ENCODE measurements at places on chromosomes 7 and 10. TPM values are rescaled to one million over a fixed set of nuclear protein-coding genes. Genes with fewer than 3 reads are reported as not detected.

DNA sequence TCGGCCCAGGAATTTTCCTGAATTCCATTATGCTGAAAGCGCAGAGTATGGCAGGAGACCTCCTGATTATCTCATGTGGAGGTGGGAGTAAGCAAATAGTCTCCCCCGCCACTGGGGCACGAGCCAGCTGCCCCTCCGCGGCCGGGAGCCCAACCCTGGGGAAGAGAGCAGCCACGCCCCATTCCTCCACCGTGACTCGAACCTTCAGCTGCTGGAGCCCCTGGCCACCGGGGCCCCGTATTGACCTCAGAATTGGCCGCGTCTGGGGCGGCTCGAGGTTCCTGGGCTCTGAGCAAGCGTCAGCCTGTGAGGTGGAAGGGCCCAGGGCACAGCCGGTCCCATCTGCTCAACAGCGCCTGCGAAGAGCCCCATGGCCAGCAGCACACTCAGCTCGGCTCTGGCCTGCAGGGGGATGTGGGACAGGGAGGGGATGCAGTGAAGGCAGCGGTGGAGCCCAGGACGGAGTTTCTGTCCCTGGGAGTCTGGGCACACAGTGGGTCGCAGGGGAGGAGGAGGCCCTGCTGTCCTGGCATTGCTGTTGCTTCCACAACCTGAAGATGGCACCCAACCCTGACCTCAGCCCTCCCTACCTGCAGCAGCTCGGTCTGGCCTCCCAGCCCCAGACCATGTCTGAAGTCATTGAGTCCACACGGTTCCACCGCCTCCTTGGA, 97.8 kb downstream of the CHST15 start:
- DNase-seq = peak; percentile 75

The HOXA7 gene
- 2.9 TPM for total RNA-seq

The PRLHR gene
- not detected for total RNA-seq

- peak; percentile 57 for DNase-seq
These were observed 2.3 kb upstream of the ELFN1 start for GRCh38 chr7:1667566-1668395.

The AOC1 gene
- 0.64 TPM for total RNA-seq

DNA sequence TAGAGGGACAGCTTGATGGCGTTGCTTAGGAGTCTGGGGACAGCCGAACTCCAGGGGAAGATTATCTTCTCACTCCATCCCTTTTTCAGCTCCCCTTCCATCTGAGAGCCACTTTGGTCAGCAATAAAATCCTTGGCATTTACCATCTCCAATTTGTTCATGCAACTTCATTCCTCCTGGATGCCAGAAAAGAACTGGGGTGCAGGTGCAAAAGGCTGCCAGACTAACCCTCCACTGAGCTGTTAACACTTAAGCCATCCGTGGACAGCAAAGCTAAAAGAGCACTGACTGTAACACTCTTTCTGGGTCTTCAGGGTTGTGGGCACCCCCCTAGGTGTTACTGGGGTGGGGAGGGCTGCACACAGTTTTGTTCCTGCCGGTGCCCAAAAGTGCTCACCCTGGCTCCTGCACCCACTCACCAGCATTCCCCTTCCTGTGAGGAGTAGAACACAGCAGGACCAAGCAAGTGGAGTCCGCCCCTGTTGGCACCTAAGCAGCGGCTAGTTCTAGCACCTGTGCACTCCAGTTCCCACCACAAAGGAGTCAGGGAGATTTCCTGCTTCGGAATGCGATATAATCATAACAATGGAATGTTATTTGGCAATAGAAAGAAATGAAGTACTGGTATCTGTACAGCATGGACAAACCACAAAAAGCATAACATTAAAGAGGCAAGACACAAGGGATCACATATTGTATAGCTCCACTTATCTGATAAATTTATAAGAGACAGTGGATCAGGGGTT, 95.1 kb downstream of the NPY start:
- peak; percentile 68 for DNase-seq

The UNC5B gene
- 16.0 TPM for total RNA-seq

The STEAP4 gene
- 53.9 TPM for total RNA-seq

DNA sequence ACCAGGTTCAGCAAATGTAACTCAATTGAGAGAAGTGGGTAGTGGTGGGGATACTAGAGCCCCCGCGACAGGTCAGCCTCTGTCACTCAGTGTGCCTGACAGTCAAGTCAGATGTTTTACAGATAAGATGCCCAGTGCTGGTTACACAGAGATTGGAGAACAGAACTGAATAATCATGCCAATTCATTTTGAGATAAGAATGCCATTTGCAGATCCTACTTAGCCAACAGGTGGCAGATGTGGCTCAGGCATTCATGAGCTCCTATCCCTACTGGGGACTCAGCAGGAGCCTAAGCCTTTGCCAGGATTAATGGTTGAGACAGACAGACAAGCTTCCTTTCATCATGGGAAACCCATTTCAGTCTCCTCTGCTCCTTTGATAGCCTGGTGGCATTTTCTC, 137.8 kb downstream of the MAPK8 start:
- DNase-seq = no peak

- no peak for DNase-seq
These were observed 35.3 kb downstream of the LRRC72 start for GRCh38 chr7:16561943-16562342.

The MMRN2 gene
- 86.3 TPM for total RNA-seq

DNA sequence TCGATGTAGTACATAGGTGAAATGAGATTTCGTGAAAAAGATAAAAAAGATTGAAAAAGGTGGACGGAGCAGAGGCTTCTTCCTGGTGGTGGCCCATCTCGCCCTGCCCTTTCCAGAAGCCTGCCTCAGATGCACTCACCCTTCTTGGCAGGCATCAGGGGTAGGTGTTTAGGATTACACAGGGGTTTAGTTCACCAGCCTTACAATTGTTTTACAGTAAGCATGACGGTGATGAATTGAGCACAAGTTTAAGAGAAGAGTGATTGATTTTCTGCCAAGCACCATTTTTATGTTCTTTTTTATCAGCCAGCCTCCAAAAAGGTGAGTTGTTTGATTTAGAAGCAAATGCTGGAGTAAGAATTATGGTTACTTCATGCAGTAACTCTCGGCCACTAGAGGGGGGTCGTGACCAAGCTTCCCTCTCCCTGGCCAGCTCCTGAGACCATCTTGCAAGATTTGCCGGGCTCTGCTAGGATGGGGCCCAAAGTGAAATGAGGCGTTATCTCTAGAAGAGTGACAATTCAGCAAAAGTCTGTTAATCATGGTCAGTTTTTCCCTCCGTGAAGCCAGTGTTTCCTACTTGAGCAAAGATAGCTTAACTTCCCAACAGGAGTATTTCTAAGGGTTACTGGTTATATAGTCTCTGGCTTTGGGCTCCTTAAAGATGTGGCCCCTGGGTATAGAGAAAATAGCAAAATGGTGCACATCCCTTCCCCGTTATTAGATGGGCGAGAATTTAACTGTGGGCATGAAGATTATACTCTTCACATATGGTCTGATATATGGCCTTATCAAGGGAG, 228.8 kb downstream of the BMPER start:
- no peak for DNase-seq

DNA sequence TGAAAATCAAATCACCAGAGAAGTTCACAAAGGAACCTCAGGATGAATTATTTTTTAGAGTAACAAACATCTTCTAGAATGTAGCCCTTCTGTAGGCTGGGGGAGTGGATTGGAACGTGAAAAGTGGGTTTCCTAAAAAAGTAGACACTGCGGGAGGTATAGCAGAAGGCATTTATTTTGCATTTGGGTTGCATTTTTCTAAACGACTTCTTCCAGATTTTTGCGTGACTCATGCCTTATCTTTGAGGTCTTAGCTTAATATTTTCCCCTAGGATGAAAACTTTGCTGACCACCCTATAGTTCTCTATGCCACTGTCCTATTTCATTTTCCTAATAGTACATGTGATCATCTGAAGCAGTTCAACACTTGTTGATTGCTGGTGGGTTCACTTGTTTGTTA, 112.7 kb upstream of the JCAD start:
- DNase-seq = no peak

- no peak for DNase-seq
These were observed 107.6 kb downstream of the DIP2C start for GRCh38 chr10:581776-582330.

The TMEM236 gene
- 5.0 TPM for total RNA-seq

GRCh38 chr7:85115006-85115405, 71.8 kb downstream of the SEMA3D start:
- DNase-seq = no peak

The CUZD1 gene
- total RNA-seq = 0.78 TPM

The KAZALD1 gene
- total RNA-seq = 8.4 TPM

DNA sequence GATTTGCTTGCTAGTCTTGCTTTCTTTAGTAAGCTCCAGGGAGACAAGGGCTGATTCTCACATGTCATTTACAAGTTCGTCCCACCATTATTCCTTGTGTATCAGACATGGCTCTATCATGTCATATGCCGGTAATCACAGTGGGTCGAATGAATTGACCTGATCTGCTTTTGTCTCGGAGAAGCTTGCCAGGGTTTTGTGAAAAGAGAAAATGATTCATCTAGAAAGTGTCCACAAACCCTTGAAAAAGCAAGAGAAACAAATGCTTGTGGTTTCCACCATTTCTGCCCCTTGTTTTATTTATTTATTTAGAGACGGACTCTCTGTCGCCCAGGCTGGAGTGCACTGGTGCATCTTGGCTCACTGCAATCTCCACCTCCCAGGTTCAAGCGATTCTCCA, 278.5 kb downstream of the TCF7L2 start:
- no peak for DNase-seq

The ACBD5 gene
- 27.4 TPM for total RNA-seq

DNA sequence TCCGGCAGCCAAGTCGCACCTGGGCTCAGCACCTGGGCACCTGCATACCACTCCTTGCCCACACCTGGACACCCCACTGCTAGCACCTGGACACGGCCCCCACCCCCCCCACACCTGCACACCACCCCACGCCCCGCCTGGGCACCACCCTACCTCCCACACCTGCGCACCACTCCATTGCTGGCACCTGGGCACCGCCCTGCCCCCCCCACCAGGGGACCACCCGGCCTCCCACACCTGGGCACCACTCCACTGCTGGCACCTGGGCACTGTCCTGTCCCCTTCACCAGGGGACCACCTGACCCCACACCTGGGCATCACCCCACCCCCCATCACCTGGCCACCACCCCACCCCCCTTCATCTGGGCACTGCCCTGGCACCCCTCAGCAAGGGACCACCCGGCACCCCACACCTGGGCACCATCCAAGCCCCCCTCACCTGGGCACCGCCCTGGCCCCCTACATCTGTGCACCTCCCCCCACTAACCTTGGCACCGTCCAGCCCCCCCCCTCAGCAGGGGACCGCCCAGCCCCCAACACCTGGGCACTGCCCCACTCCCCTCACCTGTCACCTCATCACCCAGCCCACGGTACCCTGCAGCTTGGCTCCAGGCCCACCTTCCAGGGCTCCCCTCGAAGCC, 33.8 kb upstream of the RNF32 start:
- no peak for DNase-seq

All from upper lobe of right lung (tissue), 1 donor.